Spleen (tissue), 13 donors: ENCODE measurements at places on chromosomes 6 and 20.

GRCh38 chr6:158488065-158488464 is 71.8 kb upstream of the TMEM181 start:
- no peak for DNase-seq

- DNase-seq, result no peak
These were observed 201.1 kb upstream of the CNR1 start for GRCh38 chr6:88367248-88367647.

- DNase-seq, result no peak
These were observed 1038.4 kb upstream of the FLRT3 start for GRCh38 chr20:15375836-15376235.

DNA sequence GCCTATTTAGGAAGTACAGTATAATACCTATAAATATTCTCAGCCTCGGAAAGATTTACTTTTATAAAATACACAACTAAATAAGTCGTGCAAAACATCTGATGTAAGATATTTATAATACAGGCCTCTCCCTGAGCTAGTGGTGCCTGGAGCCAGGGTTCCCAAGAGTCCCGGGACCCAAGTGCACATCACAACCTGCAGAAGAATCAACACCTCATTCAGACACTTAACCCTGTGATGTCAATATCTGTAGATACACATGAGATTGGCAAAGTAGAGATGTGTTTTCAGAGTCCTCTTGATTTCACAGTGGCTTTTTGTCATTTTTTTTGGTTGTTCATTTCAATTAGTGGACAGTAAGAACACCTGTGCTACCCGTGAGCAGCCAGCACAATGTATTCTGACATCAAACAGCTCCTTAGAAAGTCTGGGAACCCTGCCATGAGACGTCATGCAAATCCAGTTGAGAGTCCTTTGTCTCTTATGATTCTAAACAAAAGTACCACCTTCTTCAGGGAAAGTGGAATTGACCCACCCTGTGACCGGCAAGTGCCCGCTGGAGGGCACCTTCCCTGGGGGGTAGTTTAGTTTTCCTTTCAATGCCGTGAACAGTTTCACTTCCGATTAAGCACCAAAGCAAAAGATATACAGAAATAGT is 101.6 kb downstream of the DACT2 start:
- DNase-seq, result no peak

- no peak for DNase-seq
These were observed 5.6 kb downstream of the TFAP2A start for GRCh38 chr6:10409233-10409721.

GRCh38 chr6:116948533-116949304 is 71.7 kb downstream of the RFX6 start:
- no peak for DNase-seq

DNA sequence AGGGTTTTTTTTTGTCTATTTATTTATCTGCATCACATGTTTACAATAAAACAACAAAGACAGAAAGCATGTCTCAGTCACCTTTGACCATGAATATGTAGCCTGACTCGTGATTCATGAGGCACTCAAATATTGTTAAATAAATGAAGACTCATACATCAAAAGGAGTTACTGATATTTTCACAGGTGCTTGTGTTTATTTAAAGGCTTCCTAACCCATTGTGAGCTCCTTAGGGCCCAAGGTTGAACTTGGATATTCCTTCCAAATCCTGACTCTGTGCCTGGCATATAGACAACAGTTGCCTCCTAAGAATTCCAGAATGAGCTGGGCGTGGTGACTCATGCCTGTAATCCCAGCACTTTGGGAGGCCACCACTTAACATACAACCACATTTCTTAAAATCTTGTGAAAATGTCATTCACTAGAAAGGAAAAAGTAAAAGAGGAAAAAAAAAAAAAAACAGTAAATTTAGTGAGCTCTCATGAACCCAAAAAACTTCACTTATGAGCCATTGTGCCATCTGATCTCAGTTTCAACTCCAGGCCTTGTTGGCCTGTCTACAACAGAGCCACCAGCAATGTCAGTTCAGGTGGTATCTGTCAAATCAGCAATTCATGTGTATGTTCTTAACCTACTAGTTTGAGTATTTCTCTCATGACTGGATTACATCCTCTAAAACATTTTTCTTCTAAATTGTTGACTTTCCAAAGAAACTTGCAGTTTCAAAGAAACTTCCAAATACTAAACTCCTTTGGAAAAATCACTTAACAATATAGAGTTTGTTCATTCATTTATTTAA is 162.7 kb upstream of the MARCKS start:
- no peak for DNase-seq

GRCh38 chr6:88445188-88445965 is 279.2 kb upstream of the CNR1 start:
- no peak for DNase-seq

GRCh38 chr6:30007132-30007764 is 53.8 kb upstream of the POLR1H start:
- peak; percentile 81 for DNase-seq

DNA sequence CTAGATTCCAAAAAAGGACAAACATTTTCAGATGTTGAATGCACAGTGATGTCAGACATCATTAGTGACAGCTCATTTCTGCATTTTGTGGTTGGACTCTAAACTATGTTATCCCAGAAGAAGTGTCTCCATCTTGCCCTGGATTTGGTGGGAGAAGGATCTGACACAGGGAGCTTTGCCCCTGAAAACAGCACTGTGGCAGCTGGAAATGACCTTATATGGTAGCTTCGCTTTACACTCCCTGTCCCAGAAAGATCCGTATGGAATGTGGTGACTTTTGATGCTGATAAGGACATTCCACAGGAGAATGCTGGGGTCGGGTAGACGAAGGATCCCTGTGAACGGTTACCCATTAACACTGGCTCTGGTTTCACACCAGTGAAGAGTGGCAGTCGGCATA is 87.2 kb upstream of the EDN1 start:
- no peak for DNase-seq

GRCh38 chr20:227439-228105 is 514 bp downstream of the DEFB129 start:
- no peak for DNase-seq

GRCh38 chr20:7818477-7818876 is 121.8 kb downstream of the HAO1 start:
- no peak for DNase-seq

- DNase-seq, result no peak
These were observed 311.6 kb upstream of the ECI2 start for GRCh38 chr6:4446982-4447381.

DNA sequence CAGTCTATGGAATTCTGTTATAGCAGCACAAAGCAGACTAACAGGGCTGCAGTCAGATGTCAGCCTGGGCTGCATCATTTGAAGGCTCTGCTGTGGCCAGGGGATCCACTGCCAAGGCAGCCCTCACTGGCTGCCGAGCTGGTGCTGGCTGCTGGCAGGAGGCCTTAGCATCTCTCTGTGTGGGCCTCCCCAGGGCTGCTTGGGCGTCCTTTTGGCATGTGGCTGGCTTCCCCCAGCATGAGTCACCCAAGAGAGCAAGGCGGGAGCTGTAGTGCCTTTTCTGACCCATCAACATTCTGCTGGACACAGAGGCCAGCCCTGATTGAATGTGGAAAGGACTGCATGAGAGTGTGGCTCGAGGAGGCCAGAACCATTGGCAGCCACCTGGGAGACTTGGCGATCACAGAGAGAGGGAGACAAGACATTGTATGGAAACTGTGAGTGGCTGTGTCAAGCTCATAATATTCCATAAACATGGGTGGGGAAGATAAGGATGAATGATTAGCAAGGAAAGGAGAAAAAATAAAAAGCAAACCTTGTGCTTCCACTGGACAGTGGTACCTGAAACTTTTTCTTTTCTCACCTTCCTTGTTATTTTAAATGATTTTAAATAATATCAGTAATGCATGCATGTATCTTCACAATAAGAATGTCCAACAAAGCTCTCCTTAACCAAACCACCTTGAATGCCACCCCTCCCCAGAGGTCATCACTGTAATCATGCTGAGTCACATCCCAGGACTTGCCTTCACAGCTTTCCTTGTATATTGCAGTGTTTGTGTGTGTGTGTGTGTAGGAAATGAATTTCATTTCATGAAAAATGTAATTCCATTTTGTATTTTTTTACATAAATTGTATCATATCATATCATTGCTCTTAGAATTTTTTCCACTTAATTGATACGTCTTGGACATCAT is 55.0 kb upstream of the VSX1 start:
- DNase-seq, result no peak

DNA sequence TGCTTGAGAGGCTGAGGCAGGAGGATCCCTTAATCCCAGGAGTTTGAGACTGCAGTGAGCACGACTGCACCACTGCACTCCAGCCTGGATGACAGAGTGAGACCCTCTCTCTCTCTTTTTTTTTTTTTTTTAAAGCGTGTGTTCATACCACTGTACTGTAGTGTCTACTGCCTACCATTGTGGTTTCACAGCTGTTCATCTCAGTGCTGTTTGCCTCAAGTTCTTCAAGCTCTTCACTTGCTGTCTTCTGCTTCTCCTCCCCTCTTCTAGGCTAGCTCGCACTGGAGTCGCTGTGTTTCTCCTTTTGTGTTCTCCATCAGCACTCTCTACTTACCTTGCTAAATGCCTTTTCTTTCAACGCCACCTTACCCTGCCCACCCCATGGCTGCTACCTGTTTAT is 7.4 kb downstream of the FOXO3 start:
- no peak for DNase-seq

GRCh38 chr20:9290331-9290730 is 221.4 kb downstream of the PLCB4 start:
- DNase-seq, result no peak
